ENCODE measurements at places on chromosomes 11 and 22.

DNA sequence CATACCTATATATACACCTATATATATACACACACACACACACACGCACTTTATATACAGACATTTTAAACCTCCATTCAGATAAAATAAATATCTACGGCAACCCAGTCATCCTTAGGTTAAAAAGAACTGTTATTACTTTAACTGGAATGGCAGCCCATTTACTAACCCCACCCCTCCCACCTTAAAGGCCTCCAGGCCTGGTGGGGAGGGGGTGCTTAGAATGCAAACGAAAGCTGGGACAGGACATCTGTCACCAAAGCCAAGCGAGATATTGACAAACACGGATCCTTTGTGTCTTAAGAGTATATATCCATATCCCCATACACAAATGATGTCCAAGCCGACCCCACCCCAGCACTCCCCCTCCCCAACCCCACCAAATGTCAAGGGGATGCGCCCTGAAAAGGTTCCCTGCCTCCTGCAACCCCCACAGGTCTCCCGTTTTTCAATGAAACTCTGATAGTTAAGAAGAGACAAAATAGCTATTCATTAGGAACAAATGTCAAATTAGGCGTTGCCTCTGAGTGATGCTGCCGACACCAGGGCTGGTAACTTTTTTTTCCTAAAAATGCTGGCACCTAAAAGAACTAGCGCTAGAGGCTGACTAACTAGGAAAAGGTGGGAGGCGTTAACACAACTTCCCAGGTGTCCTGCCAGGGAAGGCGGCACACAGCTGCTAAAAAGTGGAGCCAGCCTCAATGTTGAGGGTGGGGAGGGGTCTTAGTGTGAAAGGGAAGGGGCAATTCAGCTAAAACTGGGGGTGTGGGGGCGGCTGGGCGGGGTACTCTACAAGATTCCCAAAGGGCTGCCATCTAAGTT lies 5.6 kb downstream of the MN1 start:
- DNase-seq = no peak

DNA sequence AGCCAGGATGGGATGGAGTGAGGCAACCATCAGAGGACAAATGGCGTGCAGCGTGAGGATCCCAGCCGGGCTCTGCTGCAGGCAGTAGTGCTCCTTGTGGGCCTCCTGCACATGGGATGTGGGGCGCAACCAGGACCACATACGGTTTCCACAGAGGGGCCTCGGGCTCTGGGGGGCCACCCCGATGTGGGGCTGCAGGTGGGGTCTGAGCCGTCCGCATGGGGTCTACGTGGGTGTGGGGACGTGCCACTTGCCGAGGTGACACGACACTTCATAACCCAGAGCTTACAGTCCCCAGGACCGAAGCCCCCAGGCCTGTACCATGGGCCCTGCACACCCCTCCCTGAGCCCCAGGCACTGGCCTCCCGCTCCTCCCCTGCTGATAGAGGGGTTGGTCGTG lies 10.8 kb downstream of the TTLL8 start:
- no peak for DNase-seq

DNA sequence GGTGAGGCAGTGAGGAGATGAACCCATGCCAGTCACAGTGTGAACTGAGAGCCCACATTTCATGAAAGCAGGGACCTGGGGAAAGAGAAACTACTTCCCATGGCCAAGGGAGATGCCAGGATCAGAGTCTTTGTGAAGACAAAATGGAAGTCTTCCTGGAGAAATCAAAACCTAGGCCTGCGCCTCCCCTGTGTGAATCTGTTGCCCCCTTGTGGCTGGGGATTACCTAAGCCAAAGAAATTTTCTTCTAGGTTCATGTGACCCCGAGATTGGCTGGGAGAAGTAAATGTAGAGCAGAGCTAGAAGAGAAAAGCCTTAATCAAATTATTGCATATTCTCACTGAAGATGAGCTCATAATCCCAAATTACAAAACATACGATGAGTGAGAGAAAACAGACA lies 1075.3 kb downstream of the TBC1D22A start:
- no peak for DNase-seq

GRCh38 chr22:27650572-27650971 lies 151.0 kb downstream of the MN1 start:
- DNase-seq = no peak

GRCh38 chr22:23219822-23220484 lies 39.6 kb downstream of the BCR start:
- DNase-seq = no peak

GRCh38 chr11:10414181-10414580 lies 40.9 kb upstream of the AMPD3 start:
- no peak for DNase-seq

- no peak for DNase-seq
Observed at GRCh38 chr11:123416566-123416965, 13.5 kb upstream of the GRAMD1B start.

DNA sequence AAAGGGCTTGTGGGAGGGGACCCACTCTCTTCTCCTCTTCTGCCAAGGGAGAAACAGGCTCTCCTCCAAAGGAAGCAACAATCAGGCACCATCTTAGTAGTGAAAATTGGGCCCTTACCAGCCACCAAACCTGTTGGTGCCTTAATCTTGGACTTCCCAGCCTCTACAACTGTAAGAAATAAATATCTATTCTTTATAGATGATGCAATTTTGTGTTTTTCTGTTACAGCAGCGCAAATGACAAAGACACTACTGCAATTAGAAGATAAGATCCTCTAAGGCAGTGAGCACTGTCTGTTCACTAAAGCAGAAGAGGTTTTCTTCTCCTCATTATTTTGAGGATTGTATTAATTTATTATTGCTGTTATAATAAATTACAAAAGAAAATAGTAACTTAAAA lies 691.4 kb upstream of the CCDC179 start:
- no peak for DNase-seq

DNA sequence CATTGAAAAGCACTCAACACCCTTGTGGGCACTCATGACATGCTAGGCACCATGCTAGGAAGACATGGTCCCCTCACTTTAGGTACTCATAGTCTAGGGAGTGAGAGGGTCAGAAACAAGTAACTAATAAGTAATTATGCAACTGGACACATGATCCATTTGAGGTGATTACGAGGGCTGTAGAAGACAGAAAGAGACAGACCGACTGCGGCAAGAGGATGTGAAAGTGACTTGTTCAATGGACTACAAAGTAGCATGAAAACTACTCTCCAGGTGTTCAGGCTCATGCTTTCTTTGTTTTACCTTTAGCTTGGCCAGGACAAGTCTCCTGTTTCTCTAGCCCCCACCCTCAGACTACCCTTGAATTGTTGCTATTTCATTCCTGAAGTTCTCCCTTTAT lies 310.8 kb upstream of the SORL1-AS1 start:
- no peak for DNase-seq

GRCh38 chr11:75547617-75548058 lies 14.4 kb upstream of the SERPINH1 start:
- DNase-seq = peak; percentile 55

DNA sequence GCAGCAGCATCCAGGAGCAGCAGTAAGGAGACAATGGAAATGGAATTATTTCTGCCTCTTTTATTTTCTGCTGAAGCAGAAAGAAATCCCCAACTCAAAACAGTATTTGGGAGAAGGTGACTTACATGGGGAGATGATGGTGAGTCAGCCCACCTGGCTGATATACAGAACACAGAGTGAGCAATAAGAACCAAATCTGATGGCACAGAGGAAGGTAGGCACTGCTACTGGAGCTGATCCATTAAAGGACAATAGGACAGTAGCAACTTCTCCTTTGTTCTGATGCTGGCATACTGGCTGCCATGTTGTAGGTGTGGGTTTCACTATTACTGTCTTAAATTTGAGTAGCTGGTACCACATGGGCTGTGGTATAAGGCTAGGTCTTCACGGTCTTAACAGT lies 45.2 kb downstream of the CLPB start:
- DNase-seq = no peak

GRCh38 chr11:43908683-43909082 lies 28.1 kb downstream of the ALKBH3 start:
- DNase-seq = no peak

DNA sequence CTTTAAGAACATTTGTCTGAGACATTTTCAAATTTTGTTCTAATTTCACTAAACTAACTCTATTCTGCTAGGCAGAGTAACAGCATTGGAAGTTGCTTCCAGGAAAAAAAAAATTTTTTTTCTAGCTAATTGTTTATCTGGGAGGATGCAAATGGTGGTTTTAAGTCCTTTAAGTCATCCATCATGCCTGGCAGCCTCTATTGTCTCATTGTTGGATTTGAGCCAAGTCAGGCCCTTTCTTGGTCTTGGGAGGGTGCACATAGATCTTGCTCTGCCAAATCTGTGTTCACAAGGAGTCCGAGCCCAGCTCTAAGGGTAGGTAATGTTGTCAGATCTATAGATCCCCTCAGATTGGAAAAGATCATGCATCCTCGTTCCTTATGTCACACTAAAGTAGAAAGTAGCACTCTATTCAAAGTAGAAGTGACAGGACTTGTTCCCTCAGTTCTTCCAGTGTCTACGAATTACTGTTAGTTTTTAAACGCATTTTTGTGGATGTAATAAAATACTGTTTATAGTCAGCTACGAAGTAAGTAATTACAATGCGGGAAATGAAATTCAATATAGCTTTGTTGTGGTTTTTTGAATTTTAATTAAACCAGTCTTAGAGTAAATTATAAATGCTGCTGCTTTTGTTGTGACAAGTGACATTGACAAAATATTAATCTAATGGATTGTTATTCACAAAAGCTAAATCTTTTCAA lies 166.0 kb upstream of the RASSF10 start:
- DNase-seq = peak; percentile 90

DNA sequence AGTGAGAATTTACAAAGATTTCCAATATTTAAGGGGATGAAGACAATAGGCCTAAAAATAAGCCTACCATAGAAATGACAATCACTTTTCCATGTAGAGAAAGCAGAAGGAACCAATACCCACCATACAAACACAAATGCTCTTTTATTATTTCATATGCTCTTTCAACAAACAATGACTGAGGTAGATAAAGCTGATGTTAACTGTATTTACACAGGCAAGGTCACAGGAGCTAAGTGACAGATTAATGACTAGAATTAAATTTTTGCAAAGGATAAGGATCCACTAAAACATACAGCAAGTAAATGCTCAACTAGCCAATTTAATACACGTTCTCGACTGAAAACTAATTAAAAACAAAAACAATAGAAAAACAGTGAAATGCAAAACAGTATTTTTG lies 34.2 kb downstream of the PICALM start:
- DNase-seq = no peak

DNA sequence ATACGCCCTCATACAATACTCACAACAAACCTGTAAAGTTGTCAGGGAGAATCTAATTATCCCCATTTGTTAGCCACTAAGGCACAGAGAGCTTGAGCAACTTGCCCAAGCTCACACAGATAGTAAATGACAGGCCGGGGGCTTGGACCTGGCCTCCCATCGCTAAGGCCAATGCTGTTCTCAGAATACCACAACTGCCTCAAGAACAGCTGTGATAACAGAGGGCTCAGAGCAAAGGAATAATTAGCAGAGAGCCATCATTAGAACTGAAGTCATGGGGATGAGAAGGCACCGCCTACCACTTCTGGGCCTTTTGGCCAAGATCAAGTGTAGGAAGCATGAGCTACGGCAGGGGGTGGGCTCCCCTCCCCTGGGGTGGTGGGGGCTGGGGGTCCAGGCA lies 98.6 kb downstream of the FEZ1 start:
- no peak for DNase-seq

DNA sequence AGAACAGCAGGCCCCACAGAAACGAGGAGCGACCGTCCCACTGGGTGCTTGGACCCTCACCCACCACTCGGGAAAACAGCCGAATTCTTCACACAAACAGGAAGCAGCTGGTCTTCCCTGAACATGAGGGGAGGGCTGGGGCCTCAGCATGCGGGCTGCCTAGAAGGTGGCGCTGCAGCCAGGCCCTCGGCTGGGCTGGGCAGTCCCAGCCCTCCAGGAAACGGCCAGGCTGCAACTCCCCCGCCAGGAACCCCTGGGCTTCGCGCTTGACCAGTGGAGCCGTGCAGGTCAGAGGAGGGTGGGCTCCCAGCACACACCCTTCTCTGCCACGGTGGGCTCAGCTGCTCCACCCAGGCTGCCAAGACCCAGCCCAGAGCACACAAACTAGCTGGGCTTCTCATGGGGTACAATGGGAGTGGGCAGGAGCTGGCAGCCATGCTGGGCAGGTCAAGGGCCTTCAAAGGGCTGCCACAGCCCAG lies 29.6 kb downstream of the IGF2 start:
- DNase-seq = no peak

- DNase-seq = peak; percentile 26
Observed at GRCh38 chr11:134471087-134471715, 59.2 kb upstream of the B3GAT1 start.

Measured in NCI-H2227 treated with DMSO at 0.1 percent for 48 hours (cell line).